ENCODE measurements at places on chromosomes 2 and 18. TPM values are rescaled to one million over a fixed set of nuclear protein-coding genes. Genes with fewer than 3 reads are reported as not detected.

EML6 gene
- total RNA-seq: 0.30 TPM

CNTNAP5 gene
- not detected for total RNA-seq

GPR45 gene
- total RNA-seq: not detected

MROH2A gene
- total RNA-seq: not detected

FSHR gene
- not detected for total RNA-seq

EMILIN2 gene
- total RNA-seq: 12.0 TPM

MAP3K19 gene
- not detected for total RNA-seq

CCT7 gene
- 774 TPM for total RNA-seq

VSNL1 gene
- total RNA-seq: not detected

IL36G gene
- not detected for total RNA-seq

EN1 gene
- not detected for total RNA-seq

TMEM182 gene
- total RNA-seq: 6.1 TPM

RAB1A gene
- total RNA-seq: 77.1 TPM

BIN1 gene
- total RNA-seq: 65.2 TPM

HOXD8 gene
- not detected for total RNA-seq

RAX gene
- not detected for total RNA-seq
